Diencephalon (tissue), 1 donor: ENCODE measurements at places on chromosomes 2 and 18. TPM values are rescaled to one million over a fixed set of nuclear protein-coding genes. Genes with fewer than 3 reads are reported as not detected.

Gene SETBP1
- 42.0 TPM for total RNA-seq

Gene PCARE
- total RNA-seq = 0.23 TPM

Gene ACKR3
- total RNA-seq = 12.7 TPM

Gene SLC9A4
- total RNA-seq = 0.69 TPM

Gene ACMSD
- total RNA-seq = not detected

Gene ABCB11
- 1.2 TPM for total RNA-seq

Gene FSHR
- 0.46 TPM for total RNA-seq

Gene ZNF521
- total RNA-seq = 67.1 TPM

Gene ANKMY1
- total RNA-seq = 15.5 TPM

Gene GPR75
- total RNA-seq = 29.5 TPM

Gene PIEZO2
- 3.2 TPM for total RNA-seq

Gene CDKL4
- total RNA-seq = 13.4 TPM

Gene STAT1
- total RNA-seq = 36.4 TPM

Gene ADAM23
- 44.1 TPM for total RNA-seq

Gene DOK6
- total RNA-seq = 80.7 TPM

Gene RGPD4
- 0.23 TPM for total RNA-seq

Gene BMP10
- total RNA-seq = not detected

Gene REG3A
- total RNA-seq = not detected

Gene METTL4
- total RNA-seq = 18.7 TPM

Gene SLC5A7
- total RNA-seq = 14.3 TPM

Gene SCN1A
- 61.8 TPM for total RNA-seq

Gene PMAIP1
- total RNA-seq = 0.69 TPM

Gene PID1
- total RNA-seq = 32.8 TPM

Gene EGR4
- total RNA-seq = 0.23 TPM

Gene CAPN14
- 0.69 TPM for total RNA-seq

Gene CCDC150
- total RNA-seq = 9.2 TPM

Gene SCYGR1
- not detected for total RNA-seq

Gene ALPG
- total RNA-seq = not detected

Gene DPP10
- total RNA-seq = 97.8 TPM

Gene RIT2
- total RNA-seq = 59.3 TPM

Gene GAREM2
- total RNA-seq = 17.3 TPM

Gene CFAP210
- total RNA-seq = 6.0 TPM

Gene COBLL1
- total RNA-seq = 13.1 TPM
